Activated CD8-positive, alpha-beta memory T cell treated with anti-CD3 and anti-CD28 coated beads for 4 hours (primary cell): ENCODE measurements at places on chromosomes 1 and 21.

DNA sequence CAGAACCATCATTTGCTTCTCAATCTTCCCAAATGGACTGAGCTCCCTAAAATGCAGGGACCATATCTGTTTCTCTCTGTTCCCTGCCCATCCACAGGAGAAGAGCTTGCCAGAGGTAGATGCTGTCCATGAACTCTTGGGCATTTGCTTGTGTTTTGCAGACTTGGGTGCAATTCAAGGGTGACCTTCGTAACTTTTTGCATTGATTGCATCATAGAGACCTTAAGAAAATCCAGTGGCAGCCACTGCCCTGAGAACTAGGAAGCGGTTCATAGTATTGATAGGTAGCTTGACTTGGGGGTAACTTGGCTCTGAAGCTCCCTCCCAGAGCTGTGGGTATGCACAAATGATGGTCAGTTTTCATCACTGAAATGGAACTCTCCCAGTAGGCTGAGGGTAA, 34.3 kb upstream of the EDEM3 start:
- DNase-seq = no peak

DNA sequence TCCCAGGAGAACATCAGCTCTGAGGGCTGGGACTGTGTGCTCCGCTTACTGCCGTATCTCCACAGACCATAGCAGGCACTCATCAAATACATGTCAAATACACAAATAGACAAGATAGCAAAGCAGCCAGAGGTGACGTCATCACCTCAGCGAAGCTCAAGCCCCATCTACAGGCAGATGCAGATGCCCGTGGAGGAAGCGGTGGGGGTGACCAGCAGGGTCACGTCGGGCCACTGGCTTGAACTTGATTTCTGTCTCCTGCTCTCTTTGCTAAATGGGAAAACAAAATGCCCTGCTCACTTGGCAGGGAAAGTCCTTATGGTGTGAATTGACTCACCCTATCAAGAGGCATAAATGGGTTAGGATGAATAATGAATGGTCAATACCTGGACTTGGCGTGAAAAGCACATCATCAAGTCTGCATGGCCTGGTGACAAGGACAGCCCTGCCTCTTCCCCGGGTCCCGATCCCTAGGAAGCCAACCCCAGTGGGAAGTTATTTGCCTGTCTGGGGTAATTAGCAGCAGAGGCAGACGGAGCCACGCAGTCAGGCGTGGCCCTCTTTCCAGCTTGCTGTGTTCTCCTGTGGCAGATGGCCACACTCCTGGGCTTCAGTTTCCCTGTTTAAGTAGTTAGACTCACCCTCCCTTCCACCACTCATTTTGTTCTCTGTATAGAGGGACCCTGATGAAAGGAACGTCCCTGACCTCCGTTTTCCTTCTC, 536.0 kb downstream of the NPHP4 start:
- no peak for DNase-seq

DNA sequence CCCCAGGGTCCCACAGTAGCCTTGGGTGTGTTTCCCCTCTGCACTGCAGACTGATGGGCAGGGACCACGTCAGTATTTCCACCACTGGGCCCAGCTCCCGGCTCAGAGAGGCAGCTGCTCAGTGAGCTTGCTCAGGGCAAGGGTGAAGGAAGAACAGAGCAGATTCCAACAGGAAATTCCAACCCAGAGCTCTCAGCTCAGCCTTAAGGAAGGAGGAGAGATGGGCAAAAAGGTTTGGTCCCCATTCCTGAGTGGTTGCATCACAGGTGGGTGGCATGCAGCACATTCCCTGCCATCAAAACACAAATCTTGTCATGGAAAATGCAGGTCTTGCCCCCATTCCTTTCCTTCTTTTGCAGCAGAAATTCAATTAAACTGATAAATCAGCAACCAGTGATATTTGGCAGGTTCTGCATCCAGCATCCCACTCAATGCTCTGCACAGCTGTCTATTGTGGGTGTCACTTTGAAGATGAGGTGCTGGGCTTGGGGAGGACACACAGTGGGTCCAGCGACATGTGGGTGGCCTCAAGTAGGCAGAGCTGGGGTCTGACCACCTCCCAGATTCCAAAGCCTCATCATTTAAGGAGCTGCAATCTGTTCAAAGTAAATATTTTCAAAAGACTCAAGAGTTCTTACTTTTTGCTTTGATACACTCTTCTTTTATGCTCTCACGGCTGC, 315.4 kb downstream of the DSCAM start:
- DNase-seq = no peak

DNA sequence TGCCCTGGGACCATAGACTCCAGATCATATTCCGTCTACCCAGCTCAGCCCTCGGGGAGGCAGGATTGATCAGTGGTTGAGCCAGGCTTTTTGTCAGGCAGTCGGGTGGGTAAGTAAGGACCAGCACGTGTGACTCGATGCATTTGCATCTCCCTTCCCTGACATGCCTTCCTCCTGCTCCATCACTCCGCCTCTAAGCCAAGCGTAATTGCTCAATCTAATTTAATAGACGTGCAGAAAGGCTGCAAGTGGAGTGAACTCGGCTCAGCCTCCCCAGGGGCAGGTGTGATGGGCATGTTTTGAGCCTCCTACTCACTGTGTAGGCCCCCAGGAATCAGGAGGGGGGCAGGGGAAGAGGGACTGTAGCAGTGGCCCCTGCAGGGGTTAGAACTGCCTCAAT, 34.6 kb upstream of the GRIK3 start:
- DNase-seq = no peak

DNA sequence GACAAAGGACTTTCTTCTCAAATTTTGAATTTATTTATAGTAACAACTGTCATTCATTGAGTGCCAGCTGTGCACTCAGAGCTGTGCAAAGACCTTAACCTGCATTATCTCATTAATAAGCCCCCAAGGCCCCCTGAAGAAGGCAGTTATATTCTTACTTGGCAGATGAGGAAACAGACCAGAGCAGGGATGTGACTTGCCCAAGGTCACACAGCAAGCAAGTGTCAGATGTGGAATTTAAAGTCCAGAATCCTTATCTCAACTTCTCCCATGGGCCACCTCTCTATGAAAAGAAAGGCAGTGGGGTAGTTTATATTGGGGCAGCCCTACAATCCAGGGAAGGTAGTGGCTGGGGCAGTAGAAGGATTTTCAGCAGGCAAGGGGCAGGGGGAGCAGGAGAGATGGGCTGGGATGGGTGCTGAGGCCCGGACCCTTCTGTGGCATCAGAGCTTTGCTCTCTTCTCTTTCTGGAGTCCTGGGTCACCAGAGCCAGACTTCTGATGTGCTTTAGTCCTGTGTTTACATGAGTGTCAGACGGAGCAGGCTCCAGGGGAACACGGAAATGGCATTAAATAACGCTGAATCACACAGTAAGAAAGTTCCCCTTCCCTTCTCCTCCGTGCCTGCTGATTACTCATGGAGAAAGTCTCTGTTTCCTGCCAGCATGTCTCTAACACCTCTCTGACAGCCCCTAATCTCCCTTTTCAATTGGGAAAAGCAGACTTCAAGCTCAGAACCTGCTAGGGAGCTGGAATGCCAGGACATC, 39.5 kb downstream of the EPHB2 start:
- DNase-seq = no peak
